ENCODE measurements at places on chromosomes 1 and 21.
A peak's percentile ranks its signal among the peaks of the same experiment; 100 is the strongest.

DNA sequence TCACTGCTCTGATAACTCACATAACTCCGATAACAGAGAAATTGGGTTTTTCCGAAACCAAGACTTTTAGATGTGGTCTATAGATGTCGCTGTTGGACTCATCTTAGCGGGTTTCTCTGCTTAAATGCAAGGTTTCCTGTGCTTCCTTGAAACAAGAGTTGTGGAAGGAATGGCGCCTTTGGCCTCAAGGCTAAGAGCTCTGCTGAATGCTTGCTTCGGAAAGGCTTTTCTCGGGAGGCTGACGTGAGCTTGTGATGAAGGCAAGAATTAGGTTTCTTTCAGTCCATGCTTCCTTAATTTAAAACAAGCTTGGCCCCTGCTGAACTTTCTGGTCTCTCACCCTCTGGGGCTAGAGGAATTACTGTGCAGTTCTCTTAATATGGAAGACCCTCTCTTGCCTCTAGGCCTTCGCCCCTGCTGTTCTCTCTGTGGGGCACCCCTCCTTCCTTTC is 113.5 kb downstream of the MAP3K21 start:
- peak; percentile 8 for DNase-seq

DNA sequence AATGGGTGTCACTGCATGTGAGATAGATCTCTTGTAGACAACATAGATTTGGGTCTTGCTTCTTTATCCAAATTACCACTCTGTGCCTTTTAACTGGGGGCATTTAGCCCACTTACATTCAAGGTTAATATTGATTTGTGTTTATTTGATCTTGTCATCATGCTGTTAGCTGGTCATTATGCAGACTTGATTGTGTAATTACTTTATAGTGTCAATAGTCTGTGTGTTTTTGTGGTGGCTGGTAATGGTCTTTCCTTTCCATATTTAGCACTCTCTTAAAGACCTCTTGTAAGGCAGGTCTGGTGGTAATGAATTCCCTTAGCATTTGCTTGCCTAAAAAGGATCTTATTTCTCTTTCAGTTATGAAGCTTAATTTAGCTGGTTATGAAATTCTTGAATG is 29.6 kb downstream of the ZNF691 start:
- no peak for DNase-seq

DNA sequence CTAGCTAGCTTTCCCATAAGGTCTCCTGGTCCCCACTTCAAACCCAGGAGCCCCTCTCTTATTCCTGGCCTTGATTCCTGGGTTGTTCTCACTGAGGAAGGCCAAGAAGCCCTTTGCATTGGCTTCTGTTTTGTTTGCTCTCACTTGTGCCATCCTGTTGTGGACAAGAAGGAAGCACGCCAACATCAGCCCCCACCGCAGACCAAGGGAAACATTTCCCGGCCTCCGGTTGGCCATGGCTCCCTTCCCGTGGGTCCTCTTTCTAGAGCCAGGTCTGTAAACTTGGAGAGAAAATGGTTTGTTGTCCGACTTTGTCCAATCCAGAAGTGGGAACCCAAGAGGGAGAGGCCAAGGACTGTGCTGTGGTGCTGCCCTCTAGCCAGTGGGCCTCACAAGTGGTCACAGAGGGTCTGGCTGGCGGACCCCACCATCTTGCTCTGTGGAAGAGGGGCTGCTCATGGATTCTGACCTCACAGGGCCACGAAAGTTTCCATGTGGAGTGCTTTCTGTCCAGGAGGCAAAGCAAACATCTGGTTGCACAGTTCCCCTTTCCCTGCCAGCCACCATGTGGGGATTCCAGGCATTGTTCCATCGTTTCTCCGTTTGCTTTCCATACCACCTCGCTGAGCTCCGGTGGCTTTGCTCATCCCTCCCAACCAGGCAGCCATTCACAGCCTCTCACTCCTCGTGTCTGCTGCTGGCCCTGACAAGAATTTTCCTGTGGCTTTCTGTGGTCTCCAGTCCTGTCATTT is 18.9 kb upstream of the TENT5C start:
- DNase-seq, result no peak

- no peak for DNase-seq
These were observed 6.6 kb upstream of the PRRX1 start for GRCh38 chr1:170657275-170657853.

DNA sequence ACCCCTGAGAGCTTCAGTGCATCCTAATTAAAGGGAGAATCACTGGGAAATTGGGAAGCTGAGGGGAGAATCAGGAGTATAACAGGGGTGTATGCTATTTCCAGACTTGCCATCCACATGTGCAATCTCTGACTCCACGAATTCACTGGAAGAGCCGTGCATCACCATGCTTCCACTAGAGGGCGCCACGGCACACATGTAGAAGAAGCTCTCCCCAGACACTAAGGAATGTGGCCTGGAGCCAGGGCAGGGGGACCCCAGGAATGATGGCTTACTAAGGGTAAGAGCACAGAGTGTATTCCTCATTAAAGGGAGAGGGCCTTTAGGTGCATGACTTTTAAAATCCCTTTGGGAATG is 81.5 kb downstream of the ABCA4 start:
- peak; percentile 47 for DNase-seq

DNA sequence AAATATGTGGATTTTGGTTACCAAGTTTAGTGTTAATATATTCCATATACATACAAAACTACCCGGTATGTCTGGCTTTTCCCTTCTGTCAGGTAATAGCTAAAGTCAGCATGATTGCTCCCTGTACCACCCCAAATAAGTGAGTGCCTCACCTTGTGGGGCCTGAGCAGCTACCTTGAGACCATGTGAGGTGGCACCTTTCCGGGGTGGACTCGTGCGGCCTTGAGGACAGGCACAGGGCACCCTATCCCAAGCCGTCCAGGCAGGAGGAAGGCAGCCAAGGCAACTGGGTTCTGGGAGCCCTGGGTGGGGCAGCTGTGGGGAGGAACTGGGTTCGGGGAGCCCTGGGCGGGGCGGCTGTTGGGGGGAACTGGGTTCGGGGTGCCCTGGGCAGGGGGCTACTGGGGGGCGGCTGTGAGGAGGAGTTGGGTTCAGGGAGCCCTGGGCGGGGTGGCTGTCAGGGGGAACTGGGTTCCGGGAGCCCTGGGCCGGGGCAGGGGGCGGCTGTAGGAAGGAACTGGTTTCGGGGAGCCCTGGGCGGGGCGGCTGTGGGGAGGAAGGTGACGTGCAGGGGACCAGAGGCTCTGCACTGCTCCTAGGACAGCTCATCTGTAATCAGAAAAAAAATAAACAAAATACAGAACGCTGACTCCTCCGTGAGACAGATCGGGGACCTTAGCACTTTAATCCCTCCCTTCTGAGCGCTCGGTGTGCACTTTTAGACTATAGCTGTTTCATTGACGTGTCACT is 63.3 kb downstream of the POFUT2 start:
- no peak for DNase-seq
